ENCODE measurements at places on chromosomes 16 and 17.

GRCh38 chr16:16083421-16084156 lies 134.2 kb downstream of the ABCC1 start:
- no peak for DNase-seq

DNA sequence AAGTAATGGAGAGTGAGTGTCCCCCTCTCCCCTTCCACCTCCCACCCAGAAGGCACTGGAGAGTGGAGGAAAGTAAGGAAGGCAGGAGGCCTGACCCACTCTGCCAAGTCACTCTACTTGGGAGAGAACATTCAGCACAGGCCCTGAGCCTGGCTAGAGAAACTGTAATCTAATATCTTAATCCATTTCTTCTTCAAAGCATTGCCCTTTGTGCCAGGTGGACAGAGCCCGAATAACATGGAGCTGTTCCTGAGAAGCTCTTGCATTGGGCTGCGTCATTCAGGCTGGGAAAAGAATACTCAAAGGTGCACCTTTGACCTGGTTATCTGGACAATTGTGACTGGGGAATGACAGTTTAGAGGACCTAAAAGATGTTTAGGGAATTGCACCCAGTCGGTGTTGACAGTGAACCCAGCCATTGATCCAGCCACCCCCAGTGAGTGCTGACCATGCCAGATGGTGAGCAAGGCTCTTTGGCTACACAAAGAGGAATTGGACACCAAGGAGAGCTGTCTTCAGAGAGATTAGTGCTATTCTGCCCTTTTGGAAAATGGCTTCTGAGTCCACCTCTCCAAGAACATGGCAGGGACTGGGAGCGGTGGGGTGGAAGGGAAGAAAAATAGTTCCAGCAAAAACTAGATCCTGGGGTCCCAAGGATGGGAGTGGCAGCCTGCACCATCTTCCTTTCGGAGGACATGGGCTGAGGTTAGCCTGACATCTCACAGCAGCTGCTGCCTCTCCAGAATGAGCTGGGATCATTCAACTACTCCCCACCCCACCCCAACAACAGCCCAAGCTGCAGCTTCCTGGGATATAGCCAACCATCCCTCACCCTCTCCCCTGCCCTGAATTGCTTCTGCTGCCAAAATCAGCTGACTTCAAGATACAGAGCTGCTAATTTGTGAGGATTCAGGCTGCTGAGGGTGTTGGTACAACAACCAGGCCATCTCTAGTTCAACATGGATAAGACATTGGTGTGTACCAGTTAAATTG lies 11.6 kb upstream of the NOG start:
- DNase-seq, result no peak

DNA sequence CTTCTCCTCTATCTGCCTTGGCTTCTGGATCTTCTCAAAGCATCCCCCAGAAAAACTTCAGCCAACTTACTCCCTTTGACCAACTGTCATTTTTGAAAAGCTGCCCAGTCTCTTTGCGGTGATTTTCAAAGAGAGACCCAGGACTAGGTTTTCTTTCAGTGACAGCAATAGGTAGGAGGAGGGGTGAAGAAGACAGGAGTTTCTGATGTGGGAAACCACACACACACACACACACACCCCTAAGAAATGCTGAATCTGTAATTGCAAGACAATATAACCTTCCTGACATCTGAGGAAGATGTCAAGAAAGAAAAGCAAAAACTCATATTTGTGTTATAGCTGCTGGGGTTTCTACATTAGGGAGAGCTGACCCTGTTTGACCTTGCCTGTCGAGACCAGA lies 5.2 kb downstream of the FAM20A start:
- no peak for DNase-seq

DNA sequence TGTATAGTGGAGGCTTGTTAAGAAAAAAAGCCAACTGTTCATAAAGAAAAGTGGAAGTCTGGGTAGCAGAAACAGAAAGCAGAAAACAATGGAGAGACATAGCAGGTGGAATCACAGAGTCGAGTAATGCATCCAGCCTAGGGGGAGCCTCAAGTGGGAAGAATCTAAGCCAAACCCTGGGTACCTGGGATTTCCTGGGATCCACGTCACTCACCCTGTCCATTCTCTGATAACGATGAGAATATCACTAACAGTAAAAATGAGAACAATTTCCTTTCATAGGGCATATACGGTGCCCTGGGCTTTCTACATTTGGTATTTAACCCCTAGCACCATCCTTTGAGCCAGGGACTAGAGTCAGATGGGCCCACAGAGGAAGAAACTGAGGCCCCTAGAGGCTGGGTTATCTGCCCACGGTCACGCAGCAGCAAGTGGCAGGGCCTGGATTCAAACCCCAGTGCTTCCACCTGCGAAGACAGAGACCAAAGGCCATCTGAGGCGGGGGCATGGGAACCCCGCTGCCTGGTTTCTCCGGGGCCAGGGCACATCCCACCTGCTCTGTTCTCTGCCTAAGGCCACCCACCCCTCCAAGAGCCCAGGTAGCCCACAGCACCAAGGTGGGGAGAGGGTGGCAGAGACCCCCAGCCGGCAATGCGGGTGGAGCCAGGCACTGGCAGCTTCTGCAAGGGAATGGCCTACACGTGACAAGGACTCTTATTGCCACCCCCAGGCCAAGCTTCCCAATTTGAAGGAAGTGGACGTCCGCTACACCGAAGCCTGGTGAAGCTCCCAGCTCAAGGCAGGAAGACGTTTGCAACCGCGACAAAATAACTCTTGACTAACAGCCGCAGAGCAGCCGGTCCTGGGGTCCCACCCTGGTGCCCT lies 69.8 kb upstream of the PLCG2 start:
- DNase-seq, result no peak

DNA sequence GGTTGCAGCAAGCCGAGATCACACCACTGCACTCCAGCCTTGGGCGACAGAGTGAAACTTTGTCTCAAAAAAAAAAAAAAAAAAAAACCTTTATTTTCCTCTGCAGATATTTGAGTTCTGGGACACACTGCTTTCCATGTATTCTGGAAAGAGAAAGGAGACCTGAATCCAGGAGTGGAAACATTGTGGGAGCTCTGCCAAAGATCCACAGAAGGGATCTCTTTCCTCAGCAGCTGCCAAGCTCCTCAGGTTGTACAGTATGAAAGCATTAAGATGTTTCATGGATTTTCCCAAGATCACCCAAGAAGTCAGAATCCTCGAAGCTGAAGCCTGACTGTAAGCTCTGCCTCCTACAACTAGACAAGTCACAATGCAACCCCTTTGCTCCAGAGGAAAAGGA lies 13.5 kb downstream of the NPRL3 start:
- no peak for DNase-seq

DNA sequence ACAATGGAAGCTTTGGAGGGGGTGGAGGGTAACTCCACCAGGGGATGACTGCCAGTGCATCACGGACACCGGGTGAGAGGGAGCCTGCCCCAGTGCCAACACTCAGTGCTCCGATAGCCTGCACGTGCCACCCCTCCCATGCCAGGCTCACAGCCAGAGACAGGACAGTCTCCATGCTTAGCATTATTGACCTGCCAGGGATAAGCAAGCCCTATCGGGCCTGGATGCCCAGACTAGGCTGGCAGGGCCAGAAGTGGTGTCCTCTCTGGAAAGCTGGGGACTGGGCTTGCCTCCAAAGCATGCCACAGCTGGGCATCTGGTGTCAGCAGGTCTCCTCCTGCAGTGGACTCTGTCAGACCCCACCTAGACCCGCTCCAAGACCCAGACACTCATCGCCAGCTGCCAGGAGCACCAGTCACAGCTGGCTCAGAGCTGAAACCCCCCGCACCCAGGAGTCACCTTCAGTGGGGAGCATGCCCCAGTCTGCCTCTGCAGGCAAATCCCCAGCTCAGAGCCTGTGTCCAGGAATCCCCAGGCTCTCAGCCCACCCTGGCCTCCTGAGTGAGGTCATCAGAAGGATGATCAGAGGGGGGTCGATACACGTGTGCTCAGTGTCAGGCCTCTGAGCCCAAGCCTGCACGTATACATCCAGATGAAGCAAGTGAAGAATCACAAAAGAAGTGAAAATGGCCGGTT lies 1.8 kb upstream of the RHBDF1 start:
- DNase-seq, result no peak

DNA sequence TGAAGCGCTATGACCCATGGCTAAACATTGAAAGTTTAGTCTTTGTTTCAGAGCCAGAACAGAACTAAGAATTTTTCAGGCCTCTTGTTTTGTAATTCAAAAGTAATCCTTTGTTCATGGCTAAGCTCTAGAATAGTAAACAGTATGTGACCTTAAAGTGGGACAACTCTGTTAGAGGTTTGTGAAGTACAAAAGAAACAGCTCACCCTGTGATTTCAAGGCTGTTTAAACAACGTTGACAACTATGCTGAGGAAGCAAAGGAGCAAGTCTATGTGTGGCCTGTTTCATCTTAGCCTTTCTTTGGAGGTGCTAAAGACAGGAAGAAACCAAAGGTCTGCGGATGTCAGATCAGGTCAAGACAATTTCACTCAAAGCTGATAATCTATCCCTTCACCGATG lies 40.4 kb downstream of the MYOCD start:
- no peak for DNase-seq

DNA sequence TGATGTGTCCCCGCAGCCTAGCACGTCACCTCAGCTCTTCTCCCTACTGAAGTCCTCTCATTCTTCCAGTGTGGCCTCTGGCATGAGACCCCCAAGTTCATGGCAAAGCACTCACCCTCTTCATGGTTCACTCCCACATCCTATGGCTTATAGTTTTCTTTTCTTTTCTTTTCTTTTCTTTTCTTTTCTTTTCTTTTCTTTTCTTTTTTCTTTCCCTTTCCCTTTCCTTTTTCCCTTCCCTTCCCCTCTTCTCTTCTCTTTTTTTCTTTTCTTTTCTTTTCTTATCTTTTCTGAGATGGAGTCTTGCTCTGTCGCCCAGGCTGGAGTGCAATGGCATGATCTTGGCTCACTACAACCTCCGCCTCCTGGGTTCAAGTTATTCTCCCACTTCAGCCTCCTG lies 58.4 kb upstream of the NLRP1 start:
- DNase-seq, result no peak

DNA sequence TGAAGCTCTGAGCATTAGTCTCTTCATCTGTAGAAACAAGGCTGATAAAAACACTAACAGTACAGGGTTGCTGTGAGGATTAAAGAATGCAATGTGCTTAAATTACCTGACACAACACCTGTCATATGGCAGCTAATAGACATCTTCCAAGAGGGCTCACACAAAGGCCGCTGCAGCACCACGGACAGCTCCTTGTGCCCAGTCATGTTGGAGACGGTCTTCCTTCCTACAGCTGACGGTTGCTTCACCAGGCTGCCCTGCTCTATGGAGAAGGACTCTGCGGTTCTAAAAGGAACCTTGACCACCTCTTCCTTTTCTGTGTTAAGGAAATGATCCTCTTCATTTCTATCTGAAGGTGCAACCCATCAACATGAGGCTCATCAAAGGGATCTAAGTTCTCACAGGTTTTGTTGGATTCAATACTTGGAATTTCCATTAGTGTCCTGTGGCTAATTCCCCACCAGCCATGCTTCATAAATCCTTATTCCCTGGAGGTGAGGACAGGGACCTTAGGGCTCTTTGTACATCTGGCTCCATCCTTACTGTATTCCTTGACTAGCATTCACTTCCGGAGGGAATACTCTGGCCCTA lies 138.9 kb upstream of the CES5A start:
- DNase-seq, result no peak

GRCh38 chr17:66522591-66523272 lies 220.3 kb downstream of the PRKCA start:
- DNase-seq, result no peak

DNA sequence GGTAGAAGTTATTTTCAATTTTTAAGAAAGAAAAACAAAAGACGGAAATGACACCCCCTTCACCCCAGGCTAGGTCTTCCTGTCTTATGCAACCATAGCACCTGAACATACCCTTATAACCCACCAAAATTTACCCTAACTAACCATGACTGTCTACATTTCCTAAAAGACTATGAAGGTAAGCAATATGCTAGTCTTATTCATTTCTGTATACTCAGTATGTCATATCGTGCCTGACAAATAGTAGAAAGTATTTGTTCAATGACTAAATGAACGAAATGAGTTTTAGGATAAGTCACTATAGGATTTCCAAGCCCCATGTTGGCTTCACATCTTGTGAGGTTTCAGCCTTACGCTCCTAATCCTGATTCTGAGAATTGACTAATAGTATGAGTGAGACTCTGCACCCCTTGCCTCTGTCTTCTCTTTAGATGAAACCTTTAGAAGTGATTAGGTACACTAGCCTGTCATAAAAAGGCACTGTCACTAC lies 6.5 kb downstream of the ADAT1 start:
- no peak for DNase-seq

DNA sequence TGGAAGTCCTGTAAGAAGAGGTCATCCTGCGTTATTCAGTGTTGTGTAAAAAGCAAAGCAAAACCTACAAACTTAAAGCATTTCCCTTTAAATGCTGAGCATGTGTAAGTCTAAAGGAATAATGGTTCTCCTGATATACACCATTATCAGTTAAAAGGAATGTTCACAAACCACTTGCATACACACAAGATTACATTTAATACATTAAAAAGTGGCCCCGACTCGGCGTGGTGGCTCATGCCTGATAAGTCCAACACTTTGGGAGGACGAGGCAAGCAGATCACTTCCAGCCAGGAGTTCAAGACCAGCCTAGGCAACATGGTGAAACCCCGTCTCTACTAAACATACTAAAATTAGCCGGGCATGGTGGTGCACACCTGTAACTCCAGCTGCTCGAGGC lies 30.5 kb downstream of the CPPED1 start:
- no peak for DNase-seq

- no peak for DNase-seq
Observed at GRCh38 chr16:72992142-72992601, 55.8 kb downstream of the ZFHX3 start.

- DNase-seq, result no peak
Observed at GRCh38 chr17:7848739-7849129, 6.1 kb upstream of the TMEM88 start.

All from stimulated activated CD4-positive, alpha-beta T cell treated with anti-CD3 and anti-CD28 coated beads, Interleukin-12 subunit alpha, Interleukin-12 subunit beta, amount 100 ng/mL, for 24 hours (primary cell).